ENCODE measurements at places on chromosomes 12 and 14.

- no peak for DNase-seq
Measured at GRCh38 chr14:102955636-102956408, 33.4 kb downstream of the AMN start.

GRCh38 chr14:94933486-94933885 lies 163.6 kb upstream of the GSC start:
- DNase-seq = no peak

GRCh38 chr12:132813443-132813842 lies 15.2 kb downstream of the GOLGA3 start:
- DNase-seq = no peak

GRCh38 chr12:116087399-116087798 lies 190.1 kb downstream of the MED13L start:
- no peak for DNase-seq

DNA sequence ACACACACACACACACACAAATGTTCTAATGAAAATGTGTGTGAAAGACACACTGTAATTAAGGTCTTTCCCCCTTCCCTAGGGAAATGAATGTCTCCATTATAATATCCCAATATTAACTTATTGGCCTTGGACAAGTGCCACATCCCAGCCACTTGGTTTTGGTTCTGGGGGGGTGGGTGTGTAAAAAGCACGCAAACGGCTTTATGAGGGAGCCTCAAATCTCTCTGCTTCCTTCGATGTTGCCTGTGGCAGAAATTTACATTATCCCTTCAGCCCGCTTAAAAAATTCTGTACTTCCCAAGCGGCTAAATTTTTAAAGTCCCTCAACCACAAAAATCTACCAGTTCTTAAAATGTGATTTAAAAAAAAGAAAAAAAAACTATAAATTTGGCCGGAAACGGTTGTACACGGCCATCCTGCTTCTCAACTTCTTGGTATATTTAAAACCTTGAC lies 432 bp downstream of the C14orf93 start:
- DNase-seq = no peak

- no peak for DNase-seq
Measured at GRCh38 chr14:99619835-99620834, 16.1 kb upstream of the CCDC85C start.

Data from astrocyte of the cerebellum (primary cell).